ENCODE measurements at places on chromosomes 1 and 21. TPM values are rescaled to one million over a fixed set of nuclear protein-coding genes. Genes with fewer than 3 reads are reported as not detected.

LENEP gene
- not detected for total RNA-seq

HCN3 gene
- total RNA-seq: 0.63 TPM

CRABP2 gene
- not detected for total RNA-seq

SLC6A17 gene
- 0.12 TPM for total RNA-seq

ADAM30 gene
- total RNA-seq: not detected

TSPAN2 gene
- total RNA-seq: 6.8 TPM

OPRD1 gene
- not detected for total RNA-seq

SLAMF6 gene
- 3.1 TPM for total RNA-seq

CFAP107 gene
- total RNA-seq: not detected

CLCA1 gene
- not detected for total RNA-seq

KRTAP13-3 gene
- total RNA-seq: not detected

CFAP45 gene
- 0.84 TPM for total RNA-seq

RNF186 gene
- not detected for total RNA-seq

NUAK2 gene
- 5.4 TPM for total RNA-seq

RNU1-1 gene
- under 0.01 TPM for total RNA-seq

KCNK1 gene
- 1.9 TPM for total RNA-seq

KMO gene
- 3.1 TPM for total RNA-seq

VHLL gene
- not detected for total RNA-seq

ITLN2 gene
- 6.4 TPM for total RNA-seq

CR1L gene
- total RNA-seq: not detected

MMP23B gene
- total RNA-seq: 9.8 TPM

FAM72B gene
- 0.95 TPM for total RNA-seq

CRYAA gene
- not detected for total RNA-seq

VCAM1 gene
- total RNA-seq: 61.9 TPM

FCRL6 gene
- 0.93 TPM for total RNA-seq

DMRTA2 gene
- total RNA-seq: not detected

PRRX1 gene
- 38.0 TPM for total RNA-seq

AADACL3 gene
- not detected for total RNA-seq

SPTA1 gene
- 1.1 TPM for total RNA-seq

C8A gene
- total RNA-seq: not detected

AIM2 gene
- 1.5 TPM for total RNA-seq

NPPB gene
- total RNA-seq: not detected

CCDC24 gene
- 2.7 TPM for total RNA-seq

MX2 gene
- 11.9 TPM for total RNA-seq

RGSL1 gene
- not detected for total RNA-seq

RGS8 gene
- total RNA-seq: 0.84 TPM

TEX35 gene
- not detected for total RNA-seq

FCER1A gene
- not detected for total RNA-seq

ESPN gene
- total RNA-seq: not detected

LCE1C gene
- not detected for total RNA-seq

SMYD2 gene
- total RNA-seq: 45.1 TPM

GJB3 gene
- total RNA-seq: not detected

NAV1 gene
- 26.0 TPM for total RNA-seq

HSPA6 gene
- 8.2 TPM for total RNA-seq

PEX10 gene
- total RNA-seq: 20.8 TPM

AHCTF1 gene
- 41.0 TPM for total RNA-seq

C8B gene
- total RNA-seq: not detected

CFHR2 gene
- total RNA-seq: not detected

HDGF gene
- total RNA-seq: 150 TPM

MTHFR gene
- total RNA-seq: 42.2 TPM

HPDL gene
- not detected for total RNA-seq

LEMD1 gene
- not detected for total RNA-seq

ADAMTSL4 gene
- 37.2 TPM for total RNA-seq

OR6P1 gene
- not detected for total RNA-seq

HORMAD1 gene
- total RNA-seq: not detected

HTR6 gene
- total RNA-seq: not detected

Measured in omental fat pad (tissue), 4 donors.